Dermis microvascular lymphatic vessel endothelial cell (primary cell): ENCODE measurements at places on chromosomes 12 and 14. TPM values are rescaled to one million over a fixed set of nuclear protein-coding genes. Genes with fewer than 3 reads are reported as not detected.
A peak's percentile ranks its signal among the peaks of the same experiment; 100 is the strongest.

GRCh38 chr14:63493246-63493645 is 49.9 kb downstream of the PPP2R5E start:
- DNase-seq = no peak

DNA sequence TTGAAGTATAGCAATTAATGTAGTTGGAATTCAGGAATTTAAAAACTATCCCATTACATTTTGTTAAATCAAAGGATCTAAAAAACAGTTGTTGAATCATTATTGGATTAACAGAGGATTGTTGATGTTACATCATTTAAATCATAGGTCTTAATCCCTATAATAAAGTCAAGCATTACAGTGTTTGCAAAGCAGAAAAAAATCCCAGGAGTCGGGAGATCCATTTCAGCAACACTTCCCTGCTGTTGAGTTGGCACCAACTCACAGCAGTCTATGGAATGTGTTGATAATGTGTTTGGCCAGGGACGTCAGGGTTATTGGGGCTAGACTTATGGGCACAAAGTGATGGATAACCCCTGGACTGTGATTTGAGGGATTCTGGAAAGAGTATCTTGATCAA is 99.1 kb upstream of the TMTC1 start:
- no peak for DNase-seq

DNA sequence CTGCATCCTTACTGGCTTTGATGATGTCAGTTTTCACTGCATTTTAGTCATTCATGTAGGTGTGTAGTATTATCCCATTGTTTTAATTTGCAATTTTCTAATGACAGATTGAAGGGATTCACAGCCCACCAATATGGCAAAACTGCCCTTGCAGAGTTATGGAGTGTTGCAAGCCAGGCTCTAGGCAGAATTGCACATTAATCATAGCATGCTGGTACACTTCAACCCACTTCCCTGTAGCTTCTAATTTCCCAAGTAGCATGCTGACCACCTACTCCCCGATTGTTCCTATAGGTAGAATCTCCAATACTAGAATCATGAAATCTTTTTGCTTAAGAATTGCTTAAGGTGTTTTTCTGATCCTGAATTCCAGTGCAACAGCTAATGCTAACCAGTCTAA is 5.2 kb upstream of the RNASE6 start:
- DNase-seq = no peak

DNA sequence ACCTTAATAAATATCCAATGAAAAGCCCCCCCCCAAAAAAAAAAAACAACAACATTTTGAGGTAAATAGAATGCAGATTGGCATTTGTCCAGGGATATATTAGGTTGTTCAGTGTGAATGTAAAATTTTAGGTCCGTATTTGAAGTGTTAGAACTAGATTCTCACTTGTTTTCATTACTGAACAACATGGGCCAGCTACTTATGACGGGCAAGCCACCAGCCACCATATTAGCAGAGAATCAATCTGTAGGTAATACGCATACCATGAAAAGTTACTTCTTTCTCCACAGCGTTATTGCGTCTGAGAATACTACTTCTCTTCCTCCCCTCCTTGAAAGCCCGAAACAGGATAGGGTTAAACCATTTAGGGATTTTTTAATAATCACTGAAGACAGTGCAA is 5.4 kb downstream of the FLRT2 start:
- DNase-seq = no peak

- peak; percentile 9 for DNase-seq
Measured at GRCh38 chr14:57486767-57487379, 6.8 kb downstream of the CCDC198 start.

DNA sequence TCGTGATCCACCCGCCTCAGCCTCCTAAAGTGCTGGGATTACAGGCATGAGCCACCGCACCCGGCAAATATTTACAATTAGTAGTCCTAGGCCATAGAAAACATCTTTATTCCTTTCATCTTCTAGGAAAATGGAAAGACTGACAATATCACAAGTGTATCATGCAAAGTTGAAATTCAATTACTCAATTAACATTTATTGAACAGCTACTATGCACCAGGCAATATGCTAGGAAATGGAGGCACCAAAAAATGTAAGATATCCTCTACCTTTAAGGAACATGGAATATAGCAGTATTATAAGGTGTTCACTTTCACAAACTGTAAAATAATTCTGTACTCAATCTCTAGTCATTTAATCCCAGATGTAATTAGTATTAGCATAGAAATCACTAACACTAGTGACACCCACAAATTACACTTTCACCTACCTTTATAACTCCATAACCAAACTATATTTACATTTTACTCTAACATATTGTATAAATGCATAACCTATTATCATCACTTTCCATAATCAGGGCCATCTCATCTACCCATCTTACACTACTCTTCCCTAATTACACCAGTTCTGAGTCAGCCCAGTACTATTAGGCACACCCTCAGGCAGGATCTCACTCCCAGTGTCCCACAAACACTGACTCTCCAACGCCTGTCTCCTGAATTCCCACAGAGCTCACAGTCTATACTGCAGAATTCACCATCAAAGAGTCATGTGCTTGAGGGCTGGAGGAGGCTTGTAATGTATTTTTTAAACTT is 10.4 kb downstream of the CORO1C start:
- peak; percentile 37 for DNase-seq

GRCh38 chr12:95105540-95105939 is 32.1 kb upstream of the NR2C1 start:
- no peak for DNase-seq

DNA sequence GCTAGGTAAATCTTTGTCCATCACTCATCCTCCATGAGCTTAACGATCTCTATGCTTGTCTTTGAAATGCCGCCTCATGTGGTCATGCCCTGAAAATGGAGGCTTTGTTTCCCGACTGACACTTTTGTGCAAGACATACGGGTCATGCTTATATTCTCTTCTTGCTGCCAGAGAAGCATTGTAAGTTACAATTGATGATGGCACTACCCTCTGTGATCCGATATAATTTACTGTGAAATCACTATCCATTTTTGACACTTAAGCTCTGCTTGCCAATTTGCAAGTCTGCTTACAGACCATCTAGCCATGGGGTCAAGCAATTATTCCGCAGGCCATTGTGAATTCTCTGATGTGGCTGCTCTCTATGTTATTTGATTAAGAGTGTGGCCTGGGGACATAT is 650.0 kb downstream of the FLRT2 start:
- no peak for DNase-seq

DNA sequence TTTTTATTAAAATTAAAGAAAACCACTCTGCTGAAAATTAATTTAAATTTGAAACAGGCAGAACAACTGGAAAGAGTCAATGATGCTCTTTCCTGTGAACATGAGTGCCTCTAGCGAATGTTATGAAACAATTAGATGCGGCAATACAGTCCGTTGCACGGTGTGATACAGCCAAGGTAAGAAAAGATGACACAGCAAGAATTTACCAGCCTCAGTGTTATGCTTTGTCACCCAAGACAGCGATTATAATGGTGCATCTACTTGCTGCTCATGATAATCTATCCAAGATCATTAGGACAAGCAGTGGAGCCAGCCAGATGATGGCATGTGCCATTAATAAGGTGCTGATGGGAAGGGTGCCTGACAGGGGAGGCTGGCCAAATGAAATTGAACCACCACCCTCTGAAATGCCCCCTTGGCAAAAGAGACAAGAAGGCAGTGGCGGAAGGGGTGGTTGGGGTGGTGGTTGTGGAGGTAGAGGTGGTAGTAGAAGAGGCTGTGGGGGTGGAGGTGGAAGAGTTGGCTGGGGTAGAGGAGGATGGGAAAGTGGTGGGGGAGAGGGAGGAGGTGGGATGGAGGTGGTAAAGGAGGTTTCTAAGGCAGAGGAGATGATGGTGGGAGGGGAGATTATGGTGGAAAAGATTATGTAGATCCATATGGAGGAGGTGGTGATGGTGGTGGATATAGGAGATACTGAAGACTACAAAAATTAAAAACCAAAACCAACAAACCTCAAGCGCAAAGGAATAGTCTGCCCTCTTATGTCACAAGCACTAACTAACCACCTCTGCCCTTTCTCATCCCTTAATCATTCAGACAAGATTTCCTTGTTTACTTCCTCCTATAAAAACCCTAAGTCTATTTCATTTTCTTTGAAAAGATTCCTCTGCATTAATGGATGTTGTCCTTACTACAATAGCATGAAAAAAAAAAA is 4.0 kb upstream of the RESF1 start:
- no peak for DNase-seq

DNA sequence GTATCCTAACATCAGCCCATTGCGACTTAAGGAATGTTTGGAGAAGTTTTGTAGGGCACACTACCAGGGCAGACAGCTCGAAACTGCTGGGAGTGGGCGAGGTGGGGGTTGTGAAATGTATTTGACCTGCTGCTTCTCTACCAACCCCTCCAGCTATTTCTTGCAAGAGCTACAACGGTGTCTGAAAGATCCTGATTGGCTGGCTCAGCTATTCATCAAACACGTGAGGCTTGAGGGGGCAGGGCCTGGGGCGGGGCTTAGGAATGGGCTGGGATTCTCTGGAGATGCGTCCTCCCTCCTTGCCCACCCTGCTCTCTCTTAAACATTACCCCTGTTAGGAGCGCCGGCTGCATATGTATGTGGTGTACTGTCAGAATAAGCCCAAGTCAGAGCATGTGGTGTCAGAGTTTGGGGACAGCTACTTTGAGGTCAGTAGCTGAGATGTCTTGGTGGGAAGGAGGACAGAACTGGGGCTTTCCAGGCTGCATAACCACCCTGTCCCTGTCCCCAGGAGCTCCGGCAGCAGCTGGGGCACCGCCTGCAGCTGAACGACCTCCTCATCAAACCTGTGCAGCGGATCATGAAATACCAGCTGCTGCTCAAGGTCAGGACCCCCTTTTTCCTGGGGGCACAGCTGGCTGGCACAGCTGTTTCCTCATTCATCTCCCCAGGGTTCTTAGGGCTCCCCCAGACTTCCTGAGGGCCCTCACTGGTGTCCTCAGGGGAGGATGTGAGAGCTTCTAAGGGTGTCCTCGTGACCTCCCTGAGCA is 3.1 kb downstream of the ARHGEF25 start:
- DNase-seq = no peak

- DNase-seq = no peak
Measured at GRCh38 chr12:65311260-65311659, 32.8 kb downstream of the MSRB3 start.

KRT1 gene
- not detected in 2 replicates for total RNA-seq

GSKIP gene
- total RNA-seq = 21.6 and 23.3 TPM in 2 replicates

PLCZ1 gene
- total RNA-seq = not detected in 2 replicates

TAS2R30 gene
- total RNA-seq = 1.3 and 2.0 TPM in 2 replicates

RAD51AP1 gene
- 6.3 and 14.1 TPM in 2 replicates for total RNA-seq

SETD1B gene
- total RNA-seq = 1.3 and 3.3 TPM in 2 replicates

PRH2 gene
- total RNA-seq = not detected in 2 replicates
